ENCODE measurements at places on chromosomes 12 and 14.

GRCh38 chr12:114430306-114430705 is 24.4 kb upstream of the TBX5 start:
- no peak for DNase-seq

DNA sequence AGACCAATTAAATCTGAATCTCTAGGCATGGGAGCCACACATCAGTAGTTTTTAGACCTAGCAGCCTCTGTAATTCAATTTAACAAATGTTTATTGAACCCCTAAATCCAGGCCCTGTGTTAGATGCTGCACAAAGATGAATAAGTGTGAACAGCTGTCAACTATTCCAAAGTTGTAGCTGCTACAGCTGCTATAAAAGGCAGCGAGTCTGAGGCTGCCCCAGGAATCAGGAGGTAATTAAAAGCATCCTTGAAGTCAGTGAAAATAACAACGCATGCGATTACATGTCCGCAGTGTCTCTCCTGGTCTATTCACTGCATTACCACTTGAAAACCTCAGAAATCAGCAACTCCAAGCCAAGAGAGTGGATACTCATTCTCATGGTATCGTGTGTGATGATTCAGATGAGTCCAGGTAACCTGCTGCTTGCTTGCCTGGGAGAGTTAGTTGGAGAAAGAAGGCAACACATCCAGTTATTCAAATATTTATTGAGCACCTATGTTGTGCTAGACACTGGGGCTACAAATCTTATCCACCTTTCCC is 34.9 kb upstream of the DDHD1 start:
- DNase-seq = no peak

DNA sequence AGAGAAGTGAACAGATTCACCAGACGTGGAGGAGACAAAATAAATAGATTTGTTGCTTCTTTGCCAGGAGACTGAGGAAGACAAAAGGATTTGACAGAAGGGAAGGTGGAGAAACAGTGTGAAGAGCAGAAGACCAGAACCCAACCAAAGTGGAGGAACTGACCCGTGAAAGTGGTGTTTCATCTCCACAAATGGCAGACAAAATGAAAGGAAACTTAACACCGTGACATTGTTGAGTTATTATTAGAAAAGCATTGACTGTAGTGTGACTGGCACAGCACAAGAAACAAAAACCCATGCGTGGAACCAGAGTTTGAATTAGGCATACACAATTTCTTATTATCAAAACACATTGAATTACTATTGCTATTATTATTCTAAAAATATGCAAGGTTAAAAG is 518.1 kb downstream of the TMEM121 start:
- DNase-seq = no peak

DNA sequence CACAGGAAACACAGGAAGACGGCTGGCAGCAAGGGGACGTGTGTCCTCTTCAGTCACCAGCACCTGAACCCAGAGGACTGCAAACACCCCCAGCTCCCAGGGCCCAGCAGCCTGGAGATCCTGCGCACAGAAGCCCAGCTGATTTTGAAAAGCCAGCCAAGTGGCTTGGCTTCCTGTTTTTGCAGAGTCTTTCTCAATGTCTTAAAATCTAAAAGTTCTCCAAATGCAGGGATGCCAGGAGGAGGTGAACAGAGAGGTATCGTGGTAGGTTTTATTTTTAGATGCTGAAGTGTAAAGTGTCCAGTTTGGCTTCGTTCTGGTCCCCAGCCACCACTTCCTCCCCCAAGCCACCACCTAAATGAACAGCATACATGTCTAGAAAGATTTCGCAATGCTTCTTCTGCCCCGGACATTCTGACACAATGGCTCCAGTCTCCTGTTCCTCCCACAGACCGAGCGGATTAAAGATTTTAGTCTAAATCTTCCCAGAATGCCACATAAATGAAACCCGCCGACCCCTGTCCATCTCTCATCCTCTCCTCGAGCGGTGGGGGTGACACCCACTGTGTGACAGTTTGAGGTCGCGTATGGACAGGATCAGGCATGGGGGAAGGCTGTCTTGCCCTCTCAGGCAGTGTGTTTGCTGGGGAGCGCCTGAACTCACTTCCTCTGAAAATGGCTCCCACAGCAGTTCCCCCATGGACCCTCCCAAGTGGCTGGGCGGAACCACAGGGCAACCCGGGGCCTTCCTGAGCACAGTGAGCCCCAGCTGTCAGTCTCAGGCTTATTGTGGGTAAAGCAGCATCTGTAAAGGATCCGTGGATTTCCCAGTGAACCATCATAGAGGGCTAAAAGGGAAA is 41.6 kb downstream of the ITPK1 start:
- no peak for DNase-seq

DNA sequence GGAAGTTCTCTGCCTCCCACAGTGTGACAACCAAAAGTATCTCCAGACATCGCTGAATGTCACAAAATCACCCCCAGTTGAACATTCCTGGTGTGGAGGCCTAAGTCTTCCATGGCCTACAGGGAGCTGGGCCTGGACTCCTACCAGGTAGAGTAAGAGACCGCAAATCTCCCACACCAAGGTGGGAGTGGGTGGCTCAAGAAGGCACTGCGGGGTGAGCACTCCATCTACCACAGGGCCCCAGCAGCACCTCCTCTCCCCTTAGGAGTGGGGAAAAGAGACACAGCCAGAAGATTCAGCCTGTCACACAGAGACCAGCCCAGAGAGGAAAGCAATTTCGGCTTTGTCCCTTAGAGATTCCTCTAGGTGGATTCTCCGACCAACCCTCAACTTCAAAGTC is 25.5 kb downstream of the LRTM2 start:
- no peak for DNase-seq

DNA sequence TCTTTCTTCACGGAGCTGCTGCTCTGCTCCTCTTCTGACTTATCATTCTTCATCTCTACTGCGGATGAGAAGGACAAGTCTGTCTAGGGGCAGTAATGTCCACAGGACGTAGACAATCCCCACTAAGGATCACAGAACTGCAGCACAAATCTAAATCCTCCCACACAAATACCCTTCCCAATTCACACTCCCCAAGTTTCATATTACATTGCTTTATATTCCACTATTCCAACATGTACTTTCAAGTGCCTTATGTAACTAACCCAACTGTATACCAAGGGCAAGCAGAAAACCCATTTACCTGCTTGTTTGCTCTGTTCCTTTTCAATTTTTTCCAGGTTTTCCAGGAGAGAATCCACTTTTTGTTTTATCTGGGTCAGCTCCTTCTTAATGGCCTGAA is 55.6 kb upstream of the OR5AU1 start:
- no peak for DNase-seq

DNA sequence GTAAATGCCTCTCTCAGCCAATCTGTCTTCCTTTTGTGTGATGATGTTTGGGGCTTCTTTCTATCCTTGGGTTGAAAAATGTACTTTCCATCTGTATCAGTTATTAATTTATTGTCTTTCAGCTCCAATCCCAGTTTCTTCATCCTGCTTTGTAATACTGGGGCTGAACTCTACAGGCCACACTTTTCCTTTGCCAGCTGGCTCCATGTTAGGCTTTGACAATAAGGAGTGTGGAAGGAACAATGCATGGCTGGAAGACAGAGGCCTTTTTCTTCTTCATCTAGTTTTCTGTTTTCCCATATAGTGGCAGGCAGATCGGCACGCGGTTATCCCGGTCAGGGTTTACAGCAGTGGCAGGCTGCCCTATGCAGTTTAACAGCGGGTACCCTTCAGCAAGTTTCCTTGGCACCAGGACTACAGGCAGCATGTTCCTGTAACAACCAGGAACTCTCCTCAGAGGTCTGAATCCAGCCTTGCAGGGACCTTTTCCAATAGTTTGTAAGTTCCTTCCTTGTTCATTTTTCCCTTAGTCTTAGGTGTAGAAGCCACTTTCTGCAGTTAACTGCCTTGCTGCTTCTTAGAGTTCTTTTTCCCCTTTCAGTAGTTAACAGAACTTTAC is 38.5 kb upstream of the CRACR2A start:
- DNase-seq = no peak

GRCh38 chr14:43041207-43041606 is 1434.5 kb downstream of the LRFN5 start:
- DNase-seq = no peak

DNA sequence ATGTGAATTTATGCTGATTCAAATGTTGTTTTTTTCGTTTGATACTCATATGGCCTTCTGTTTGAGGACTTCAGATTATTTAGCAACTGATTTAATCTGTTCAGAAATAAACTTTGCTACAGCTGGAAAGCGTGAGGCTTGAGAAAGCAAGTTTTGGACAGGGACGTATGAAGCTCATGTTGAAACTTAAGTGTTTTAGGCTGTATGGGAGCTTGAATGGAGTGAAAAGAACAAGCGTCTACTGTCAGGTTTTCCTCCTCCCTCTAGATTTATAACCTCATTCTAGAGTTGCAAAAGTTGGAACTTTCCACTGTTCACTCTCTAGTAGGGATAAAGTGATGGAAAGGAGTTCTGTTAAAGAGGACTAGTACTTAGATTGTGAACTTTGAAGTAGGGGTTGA is 1.0 kb downstream of the PRPF39 start:
- DNase-seq = no peak

DNA sequence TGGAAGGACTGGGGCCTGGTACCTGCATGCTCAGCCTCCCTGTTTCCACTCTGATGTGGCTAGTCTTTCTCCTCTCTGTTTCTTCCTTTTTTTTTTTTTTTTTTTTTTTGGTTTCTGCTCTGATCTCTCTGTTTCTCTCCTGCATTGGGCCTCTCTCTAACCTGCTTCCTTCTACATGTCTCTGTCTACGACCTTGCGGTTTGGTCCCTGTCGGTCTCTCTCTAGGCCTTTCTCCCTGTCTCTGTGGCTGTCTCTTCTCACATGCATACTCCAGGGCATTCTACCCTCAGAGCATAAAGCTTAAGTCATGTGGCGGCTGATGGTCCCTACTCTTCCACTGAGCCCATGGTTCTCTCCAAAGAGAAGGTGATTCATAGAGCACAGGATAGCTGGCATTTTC is 1096.6 kb downstream of the BCL11B start:
- no peak for DNase-seq

GRCh38 chr14:79137045-79137430 is 966.9 kb downstream of the NRXN3 start:
- no peak for DNase-seq

- DNase-seq = no peak
These were observed 12.7 kb upstream of the HDAC7 start for GRCh38 chr12:47832263-47832933.

DNA sequence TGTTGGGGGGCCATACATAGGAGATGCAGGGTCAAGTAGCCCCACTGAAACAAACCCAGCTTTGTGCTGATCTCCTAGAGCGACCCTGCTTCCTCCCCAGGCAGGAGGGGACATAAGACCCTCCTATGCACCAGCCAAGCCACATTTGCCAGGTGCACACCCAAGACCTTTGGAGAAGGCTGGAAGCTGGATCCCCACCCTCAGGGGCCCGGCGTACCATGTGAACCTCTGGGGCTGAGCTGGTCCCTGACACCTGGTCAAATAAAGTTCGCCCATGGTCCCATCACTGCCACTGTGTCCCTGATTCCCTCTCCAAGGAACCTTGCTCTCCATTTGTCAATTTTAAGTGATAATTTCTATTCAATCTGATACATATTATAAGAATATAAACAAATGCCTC is 162.1 kb upstream of the VASH1 start:
- no peak for DNase-seq

GRCh38 chr12:40921563-40922163 is 229.4 kb downstream of the CNTN1 start:
- DNase-seq = no peak

DNA sequence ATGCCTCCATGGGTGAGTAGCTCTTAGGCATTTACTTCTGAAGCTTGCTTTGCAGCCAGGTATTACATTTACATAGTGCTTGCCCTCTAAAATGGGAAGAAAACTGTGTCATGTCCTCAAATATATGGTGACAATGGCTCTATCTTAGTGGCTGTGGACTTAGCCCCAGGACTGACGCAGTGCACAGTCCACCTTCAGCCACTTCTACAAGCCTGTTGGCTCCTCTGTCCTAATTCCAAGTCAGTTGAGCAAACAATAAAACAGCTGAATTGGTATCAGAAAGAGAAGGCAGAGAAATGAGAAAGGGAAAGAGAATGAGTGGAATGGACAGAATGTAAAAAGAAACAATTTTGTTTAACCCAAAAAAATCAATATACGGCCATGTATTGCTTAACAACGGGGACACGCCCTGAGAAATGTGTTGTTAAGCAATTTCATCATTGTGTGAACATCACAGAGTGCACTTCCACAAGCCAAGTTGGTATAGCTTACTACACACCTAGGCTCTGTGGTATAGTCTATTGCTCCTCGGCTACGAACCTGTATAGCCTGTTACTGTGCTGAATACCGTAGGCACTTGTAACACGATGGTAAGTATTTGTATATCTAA is 93.5 kb downstream of the GRIN2B start:
- DNase-seq = no peak

- DNase-seq = no peak
These were observed 14.7 kb downstream of the NKX2-1 start for GRCh38 chr14:36505181-36505815.

DNA sequence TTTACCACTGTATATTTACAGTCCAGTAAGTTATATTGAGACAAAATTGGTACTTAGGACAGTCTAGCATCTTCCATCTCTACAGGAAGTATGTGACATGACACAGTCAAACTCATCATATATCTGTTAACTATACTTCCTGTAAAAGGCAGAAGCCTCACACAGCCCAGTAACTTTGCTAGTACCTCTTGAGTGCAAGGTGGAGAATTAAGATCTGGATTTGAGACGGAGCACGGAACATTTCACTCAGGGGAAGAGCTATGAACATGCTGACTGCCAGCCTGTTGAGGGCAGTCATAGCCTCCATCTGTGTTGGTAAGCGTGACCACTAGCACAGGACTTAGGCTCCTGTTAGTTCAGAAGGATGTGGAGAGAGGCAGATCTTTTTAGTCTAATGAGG is 333.7 kb upstream of the OR4E1 start:
- no peak for DNase-seq

- no peak for DNase-seq
These were observed 118.0 kb upstream of the FSCB start for GRCh38 chr14:44625098-44625497.

DNA sequence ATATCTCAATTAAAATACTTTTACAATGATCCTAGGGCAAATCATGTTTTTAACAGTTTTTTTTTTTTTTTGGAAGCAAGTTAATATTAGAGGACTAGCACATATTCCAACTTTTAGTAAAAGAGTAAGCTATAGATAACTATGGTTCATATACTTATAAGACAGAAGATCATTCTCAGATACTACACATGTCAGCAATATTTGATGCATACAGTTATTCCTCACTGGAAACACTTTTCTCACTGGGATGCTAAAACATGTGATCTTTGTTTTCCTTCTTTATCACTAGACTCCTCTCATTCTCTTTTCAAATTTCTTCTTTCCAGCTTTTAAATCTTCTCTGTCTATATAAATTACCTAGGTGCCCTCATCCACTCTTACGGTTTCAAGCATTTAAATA is 1020.4 kb upstream of the FBXO33 start:
- DNase-seq = no peak

GRCh38 chr12:25004447-25004846 is 55.5 kb upstream of the BCAT1 start:
- no peak for DNase-seq
